ENCODE measurements at places on chromosomes 4 and X. TPM values are rescaled to one million over a fixed set of nuclear protein-coding genes. Genes with fewer than 3 reads are reported as not detected.

Gene PSMD10
- polyA plus RNA-seq: 86.9 TPM

Gene F8A3
- 8.7 TPM for polyA plus RNA-seq

Gene MXRA5
- polyA plus RNA-seq: 0.50 TPM

Gene KIT
- polyA plus RNA-seq: 49.1 TPM

Gene WDR17
- 13.0 TPM for polyA plus RNA-seq

Gene HTRA3
- 17.7 TPM for polyA plus RNA-seq
